ENCODE measurements at places on chromosomes 5 and 9.

DNA sequence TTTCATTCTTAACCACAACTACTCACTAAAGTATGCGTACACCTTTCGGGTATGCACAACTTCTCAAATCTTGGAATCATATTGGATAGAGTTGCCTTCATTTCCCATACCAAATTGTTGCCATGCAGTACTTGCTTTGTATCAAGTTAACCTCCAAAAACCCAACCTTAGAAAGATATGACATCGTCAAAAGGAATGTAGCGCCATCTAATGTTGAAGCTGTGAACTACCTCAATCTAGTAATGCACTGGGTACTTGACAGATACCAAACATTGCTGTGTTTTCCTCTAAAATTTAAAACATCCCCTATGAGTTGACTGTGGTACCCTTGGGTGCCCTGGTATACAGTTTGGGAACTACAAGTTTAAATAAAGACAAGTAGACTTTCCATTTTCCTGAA is 318.4 kb downstream of the ARL15 start:
- no peak for DNase-seq

- DNase-seq, result no peak
Measured at GRCh38 chr9:92649007-92649406, 20.9 kb downstream of the IPPK start.

DNA sequence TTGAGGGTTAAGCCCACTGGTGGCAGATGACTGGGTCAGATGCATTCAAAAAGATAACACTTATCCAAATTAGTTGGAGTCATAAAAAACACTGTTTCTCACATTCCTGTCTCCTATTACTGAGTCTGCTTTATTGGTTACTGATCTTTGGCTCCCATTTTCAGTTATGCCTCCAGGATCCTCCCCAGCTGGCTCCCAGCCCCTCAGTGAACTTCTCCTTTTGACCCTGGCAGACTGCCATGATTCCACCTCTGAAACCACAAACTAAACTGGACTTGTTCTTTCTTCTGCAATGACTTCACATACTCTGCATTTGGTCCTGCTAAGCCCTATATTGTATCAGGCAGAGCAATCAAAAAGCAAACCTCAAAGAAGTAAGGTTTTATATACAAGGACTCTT is 860.8 kb upstream of the DMAC1 start:
- no peak for DNase-seq

GRCh38 chr5:180088561-180088960 is 17.0 kb upstream of the RNF130 start:
- no peak for DNase-seq

DNA sequence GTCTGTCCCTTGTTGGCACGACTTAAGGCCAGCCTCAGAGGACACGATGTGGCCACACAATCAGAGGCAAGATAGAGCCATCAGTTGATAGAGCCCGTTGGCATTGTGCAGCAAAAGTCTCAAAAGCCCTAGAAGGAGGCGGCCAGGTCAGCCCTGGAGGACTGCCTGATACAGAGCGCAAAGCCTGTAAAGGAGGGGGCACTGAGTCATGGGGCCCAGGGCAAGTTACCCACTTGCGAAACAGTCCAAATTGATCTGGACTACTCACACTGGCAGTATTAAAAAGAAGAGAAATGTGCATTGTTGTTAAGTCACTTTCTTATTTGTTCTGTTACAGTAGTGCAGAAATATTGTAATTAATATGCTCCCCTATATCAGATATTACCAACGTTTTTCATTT is 51.5 kb downstream of the KLF9 start:
- peak; percentile 75 for DNase-seq

DNA sequence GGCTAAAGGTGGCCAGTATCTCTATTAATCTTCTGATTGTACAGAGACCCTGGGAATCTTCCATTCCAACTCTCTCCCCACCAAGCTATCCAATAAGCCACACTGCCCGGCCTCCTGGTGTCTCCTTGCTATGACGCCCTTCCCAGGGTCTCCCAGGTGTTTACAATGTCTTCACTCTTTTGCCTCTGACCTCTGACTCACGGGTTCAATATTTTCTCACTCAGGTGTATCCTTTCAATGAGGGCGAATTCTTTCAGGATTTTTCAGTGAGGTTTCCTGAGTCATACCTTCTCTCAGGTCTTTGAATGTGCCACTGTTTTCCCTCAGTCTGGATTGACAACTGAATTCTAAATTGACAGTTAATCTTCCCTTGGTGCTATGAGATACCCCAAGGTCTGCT is 53.7 kb upstream of the IRX4 start:
- DNase-seq, result peak; percentile 96

DNA sequence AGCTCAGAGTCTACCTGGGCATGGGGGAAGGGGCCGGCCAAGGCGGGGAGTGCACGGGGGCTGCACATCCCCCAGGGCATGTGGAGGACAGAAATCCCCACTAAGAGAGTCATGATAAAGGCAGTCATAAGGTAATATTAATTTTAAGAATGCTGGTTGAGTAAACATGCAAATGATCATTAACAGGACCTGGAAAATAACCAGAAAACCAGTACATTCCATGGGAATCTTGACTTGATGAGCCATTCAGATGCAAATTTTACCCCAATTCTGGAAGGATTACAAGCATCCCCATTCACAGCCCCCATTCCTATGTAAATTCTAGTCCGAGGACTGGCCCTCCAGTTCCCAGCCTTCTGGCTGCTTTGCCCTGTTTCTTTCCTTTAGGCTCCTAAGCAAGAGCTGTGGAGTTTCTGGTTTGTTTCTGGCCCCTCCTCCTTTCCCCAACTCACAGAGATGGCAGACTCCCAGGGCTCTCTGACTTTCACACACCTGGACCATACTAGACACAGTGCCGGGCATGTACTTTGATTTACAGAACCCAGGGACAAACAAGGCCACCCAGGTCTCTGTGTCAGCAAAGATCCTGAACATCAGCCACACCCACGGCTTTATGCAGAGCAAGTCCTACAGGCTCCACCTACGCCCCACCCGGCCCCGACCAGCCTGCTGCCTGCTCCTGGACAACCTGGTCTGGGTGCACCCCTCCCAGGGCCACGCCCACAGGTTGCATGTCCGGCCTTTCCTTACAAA is 62.7 kb downstream of the SEMA4D start:
- peak; percentile 83 for DNase-seq

DNA sequence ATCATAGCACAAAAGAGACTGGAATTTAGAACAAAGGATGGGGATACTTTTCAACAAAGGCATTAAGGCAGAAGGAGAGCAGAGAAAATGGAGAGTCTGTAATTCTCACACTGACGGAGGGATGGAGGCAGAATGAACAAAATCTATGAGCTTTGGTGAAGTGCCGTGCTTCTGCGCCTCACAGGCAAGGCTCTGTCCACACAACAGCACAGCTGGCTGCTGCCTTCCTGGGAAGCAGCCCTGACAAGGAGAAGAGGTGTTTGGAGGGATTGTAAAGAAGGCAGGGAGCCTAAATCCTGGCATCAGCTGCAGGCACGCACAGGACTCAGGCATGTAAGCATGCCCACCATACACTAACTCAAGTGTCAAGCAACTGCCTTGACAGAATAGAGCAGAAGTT is 485.2 kb upstream of the KIF2A start:
- DNase-seq, result no peak

DNA sequence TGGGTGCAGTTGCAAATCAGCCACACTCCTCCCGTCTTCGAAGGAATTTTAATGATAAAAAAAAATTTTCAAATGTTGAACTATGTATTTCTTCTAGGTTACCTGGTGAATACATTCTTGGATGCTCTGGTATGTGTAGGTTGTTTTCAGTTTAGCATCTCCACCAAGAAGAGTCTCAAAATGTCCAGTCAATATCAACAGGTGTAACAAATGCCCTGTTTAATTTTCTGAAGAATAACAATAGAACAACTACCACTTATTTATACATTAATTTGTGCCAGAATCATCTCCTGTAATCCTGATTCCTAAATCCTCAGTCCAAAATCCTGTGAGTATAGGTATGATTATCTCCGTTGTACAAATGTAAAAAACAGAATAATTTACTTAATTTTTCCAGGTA is 67.8 kb downstream of the EBF1 start:
- DNase-seq, result no peak

- peak; percentile 86 for DNase-seq
Measured at GRCh38 chr9:22211588-22212360, 202.7 kb upstream of the CDKN2B start.

- no peak for DNase-seq
Measured at GRCh38 chr5:165201771-165202518, 1696.5 kb downstream of the MAT2B start.

GRCh38 chr5:33827885-33828284 is 63.9 kb downstream of the ADAMTS12 start:
- DNase-seq, result no peak

GRCh38 chr5:172542651-172543131 is 88.4 kb upstream of the SH3PXD2B start:
- no peak for DNase-seq

DNA sequence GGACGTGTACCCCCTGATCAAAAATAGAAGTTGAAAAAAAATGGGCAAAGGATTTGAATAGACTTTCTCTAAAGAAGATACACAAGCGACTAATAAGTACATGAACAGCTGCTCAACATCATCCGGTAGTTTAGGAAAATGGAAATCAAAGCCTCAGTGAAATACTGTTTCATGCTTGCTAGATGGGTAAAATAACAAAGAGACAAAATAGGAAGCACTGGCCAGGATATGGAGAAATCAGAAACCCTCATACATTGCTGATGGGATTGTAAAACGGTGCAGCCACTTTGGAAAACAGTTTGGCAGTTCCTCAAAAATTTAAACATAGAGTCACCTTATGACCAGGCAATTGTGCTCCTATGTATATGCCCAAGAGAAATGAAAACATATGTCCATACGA is 65.0 kb upstream of the SUB1 start:
- no peak for DNase-seq

DNA sequence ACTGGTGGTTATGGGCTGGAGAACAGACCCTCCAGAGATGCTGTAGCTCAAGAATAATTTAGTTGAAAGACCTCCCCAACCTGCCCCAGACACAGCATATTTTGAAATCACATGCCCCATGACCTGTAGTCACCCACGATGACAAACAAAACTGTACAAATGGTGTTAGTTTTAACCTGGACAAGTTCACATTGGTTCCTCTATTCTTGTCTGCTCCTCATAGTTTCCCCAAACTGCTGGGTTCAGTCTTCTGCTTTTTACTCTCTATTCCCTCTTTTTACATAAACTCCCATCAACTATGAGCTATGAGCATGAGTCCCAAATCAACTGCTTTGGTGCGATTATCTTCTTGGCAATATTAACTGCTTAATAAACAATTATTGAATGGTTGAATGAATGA is 365.3 kb upstream of the CLINT1 start:
- DNase-seq, result no peak

DNA sequence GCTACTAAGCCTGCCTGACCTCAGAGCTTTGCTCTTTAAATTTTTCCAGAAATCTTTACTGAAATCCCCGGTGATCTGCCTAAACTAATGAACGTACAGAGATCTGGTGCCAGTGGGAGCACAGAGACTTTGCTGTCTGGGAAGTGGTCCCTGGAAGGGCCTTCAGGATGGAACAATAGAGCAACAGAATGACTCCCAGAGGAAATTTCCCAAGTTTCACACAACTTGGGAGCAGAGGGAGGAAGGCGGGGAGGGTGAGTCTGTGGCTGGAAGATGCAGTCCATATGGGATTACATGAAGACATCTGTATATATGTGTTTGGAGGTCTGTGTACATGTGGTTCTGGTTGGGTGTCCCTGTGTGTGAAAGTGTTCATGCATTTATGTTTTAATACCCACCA is 638.3 kb downstream of the CCDC171 start:
- no peak for DNase-seq

GRCh38 chr5:149407323-149408251 is 28.5 kb upstream of the IL17B start:
- no peak for DNase-seq

- DNase-seq, result no peak
Measured at GRCh38 chr5:171457208-171457981, 37.9 kb downstream of the FGF18 start.

- peak; percentile 99 for DNase-seq
Measured at GRCh38 chr9:134135343-134136117, at the start of gene WDR5. TSS of gene WDR5 (plus strand) at chr9:134136082. CDS start at chr9:134139878, 3,796 bp downstream.

DNA sequence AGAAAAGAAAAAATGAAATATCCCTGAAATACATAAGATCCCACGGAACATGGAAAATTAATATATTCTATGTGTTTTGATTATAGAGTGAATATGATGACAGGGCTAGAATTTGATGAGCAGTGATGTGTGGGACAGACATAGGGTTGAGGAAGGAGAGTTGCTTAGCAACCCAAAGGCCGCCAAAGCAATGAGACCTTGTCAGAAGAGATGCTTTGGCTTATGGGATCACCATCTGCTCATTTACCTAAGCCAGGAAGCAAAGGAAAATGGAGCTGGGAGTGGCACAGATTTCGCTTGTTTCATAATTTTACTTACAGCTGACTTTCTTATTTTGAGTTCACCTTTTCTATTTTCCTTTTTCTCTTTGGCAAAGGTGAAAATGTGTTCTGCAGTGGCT is 20.9 kb upstream of the HAPLN1 start:
- DNase-seq, result no peak

DNA sequence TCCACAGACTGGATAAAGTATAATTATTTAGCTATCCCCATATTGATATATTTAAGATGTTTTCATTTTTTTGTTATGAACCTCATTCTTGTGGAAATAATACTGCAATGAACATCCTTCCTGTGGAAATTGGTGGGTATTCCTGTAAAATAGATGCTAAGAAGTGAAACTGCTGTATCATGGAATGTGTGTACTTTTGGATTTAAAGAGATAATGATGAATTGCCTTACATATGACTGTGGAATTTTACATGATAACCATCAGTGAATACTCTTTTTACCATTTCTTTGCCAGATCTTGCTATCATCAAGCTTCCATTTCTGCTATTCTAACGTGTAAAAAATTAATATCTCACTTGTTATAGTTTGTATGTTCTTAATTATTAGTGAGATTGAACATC is 847.9 kb downstream of the EFNA5 start:
- no peak for DNase-seq

DNA sequence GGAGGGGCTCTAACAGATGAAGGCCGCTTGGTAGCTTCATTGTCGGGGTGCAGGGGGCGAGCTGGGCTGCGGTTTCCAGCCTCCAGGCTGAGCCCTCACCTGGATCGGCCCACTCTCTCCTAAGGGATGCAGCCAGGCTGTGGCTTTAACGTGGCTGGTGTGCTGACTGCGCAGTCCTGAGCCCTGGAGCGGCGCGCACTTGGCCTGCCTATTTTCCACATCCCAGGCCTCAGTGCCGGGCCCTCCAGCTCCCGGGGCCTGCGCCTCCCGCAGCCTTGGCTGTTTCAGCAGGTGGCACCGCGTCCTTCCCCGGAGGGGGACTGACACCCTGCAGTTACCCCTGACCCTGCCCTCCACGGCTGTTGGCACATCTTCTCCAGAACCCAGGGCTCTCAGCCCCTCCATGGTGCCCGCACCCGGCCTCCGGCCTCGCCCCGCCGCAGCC is 1.4 kb downstream of the RNU6ATAC start:
- DNase-seq, result no peak

GRCh38 chr5:79924936-79925893 is 65.8 kb downstream of the MTX3 start:
- no peak for DNase-seq

- no peak for DNase-seq
Measured at GRCh38 chr5:7808998-7809397, 41.9 kb downstream of the CFAP90 start.

All from RWPE1 (cell line).